ENCODE measurements at places on chromosomes 6 and 20.

GRCh38 chr20:49825521-49826033, 12.9 kb downstream of the SLC9A8 start:
- DNase-seq = peak; percentile 45

- no peak for DNase-seq
Measured at GRCh38 chr6:447381-448165, 56.0 kb downstream of the IRF4 start.

GRCh38 chr6:96213784-96214183, 198.0 kb downstream of the FUT9 start:
- no peak for DNase-seq

GRCh38 chr6:133889557-133890403, 867 bp downstream of the TCF21 start:
- DNase-seq = no peak

DNA sequence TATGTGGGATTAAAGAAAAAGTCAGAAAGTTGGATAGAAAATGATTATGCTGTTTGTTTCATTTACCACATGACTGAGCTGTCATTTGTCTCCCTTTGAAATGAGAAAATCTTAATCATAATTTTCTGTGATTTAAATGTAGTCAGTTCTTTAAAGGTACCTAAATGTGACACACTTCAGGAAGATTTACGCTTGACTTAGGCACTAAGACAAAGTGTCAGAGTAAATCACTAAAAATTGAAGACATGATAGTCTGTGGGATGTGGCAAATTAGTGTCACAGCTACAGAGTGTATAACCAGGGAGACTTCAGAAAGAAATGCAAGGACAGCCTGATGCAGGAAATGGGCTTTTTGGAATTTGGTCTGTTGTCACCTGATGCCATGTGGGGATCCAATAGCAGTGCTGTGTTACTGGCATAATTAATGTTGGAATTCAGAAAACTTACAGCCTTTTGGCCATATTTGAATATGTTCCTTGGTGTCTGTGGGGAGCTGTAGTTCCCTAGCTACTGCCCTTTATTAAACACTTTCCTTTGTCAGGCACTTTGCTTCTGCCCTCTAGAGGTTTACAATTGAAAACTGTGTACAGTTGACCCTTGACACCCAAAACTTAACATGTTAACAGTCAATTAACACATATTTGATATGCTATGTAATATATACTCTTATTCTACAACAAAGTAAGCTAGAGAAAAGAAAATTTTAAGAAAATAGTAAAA, 493.8 kb downstream of the UTRN start:
- peak; percentile 7 for DNase-seq

GRCh38 chr6:106300944-106301343, 24.6 kb downstream of the ATG5 start:
- DNase-seq = peak; percentile 51

GRCh38 chr6:128474481-128474880, 45.9 kb downstream of the PTPRK start:
- DNase-seq = no peak
